ENCODE measurements at places on chromosomes 4 and X. TPM values are rescaled to one million over a fixed set of nuclear protein-coding genes. Genes with fewer than 3 reads are reported as not detected.

DNA sequence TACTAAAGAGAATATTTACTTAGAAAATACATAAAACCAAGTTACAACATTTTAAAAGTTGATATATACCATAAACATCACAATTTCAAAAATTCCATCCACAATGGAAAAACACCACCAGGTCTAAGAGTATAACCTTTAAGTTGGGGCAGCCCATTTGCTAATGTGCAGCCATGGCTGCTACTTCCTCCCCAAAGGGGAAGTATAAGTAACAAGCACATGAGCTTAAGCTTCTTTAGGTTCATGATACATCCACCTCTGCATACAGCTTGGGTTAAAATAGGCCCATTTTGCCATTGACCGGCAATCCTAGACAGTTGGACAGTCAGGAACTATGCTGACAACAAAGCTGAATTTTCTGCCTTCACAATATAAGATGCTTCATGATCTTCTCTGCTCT lies 16.6 kb upstream of the GASK1B start:
- no peak overlapping the region for H3K4me3 ChIP-seq
- DNase-seq: no peak
- H3K27me3 ChIP-seq: no peaks in the 10 kb centered on the region
- H3K4me1 ChIP-seq: no peaks in the 10 kb centered on the region
- no peaks in the 10 kb centered on the region for H3K36me3 ChIP-seq
- no peak overlapping the region for H3K27ac ChIP-seq

- no peak overlapping the region for H3K4me3 ChIP-seq
- no peaks in the 10 kb centered on the region for H3K4me1 ChIP-seq
- no peaks in the 10 kb centered on the region for H3K27me3 ChIP-seq
Observed at GRCh38 chr4:74387790-74388189, 22.8 kb downstream of the EREG start.

DNA sequence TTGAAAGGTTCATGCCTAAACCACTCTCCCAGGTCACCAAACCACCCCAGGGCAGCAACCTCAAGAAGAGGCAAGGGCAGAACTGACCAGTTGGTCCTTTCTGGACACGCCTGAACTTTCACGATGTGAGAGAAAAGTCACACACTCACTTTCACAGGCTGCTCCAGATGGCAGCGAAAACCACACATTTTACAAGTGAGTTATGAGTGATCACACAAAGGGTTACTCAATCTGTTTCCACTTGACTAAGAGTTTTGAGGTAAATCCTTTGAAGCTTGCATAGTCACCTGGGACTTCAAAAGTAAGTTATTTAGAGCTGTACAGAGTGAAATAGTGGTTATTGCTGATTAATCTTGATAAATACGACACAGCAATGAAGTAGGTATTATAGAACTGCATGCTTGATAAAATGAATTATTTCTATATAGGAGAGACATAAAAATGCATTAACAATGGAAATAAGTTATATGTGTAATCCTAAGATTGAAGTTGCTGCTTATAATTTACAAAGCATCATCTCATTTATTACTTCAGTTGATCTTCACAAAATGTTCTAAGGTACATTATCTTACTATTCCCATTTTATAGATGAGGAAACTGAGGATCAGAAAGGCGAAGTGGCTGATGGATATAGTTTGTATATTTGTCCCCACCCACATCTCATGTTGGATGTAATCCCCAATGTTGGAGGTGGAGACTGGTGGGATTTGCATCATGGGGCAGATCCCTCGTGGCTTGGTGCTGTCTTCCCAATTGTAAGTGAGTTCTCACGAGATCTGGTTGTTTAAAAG lies 103.0 kb upstream of the KLF3 start:
- no peak overlapping the region for H3K4me3 ChIP-seq
- no peaks in the 10 kb centered on the region for H3K36me3 ChIP-seq
- no peak for DNase-seq
- H3K4me1 ChIP-seq: peaks cover 9% of the 10 kb centered on the region

- DNase-seq: no peak
- H3K4me3 ChIP-seq: no peak overlapping the region
- no peaks in the 10 kb centered on the region for H3K36me3 ChIP-seq
Observed at GRCh38 chrX:70754169-70754848, 154.2 kb downstream of the TEX11 start.

GRCh38 chr4:138114434-138114833 lies 127.7 kb downstream of the SLC7A11 start:
- H3K36me3 ChIP-seq: no peaks in the 10 kb centered on the region
- H3K4me3 ChIP-seq: no peak overlapping the region
- DNase-seq: peak; percentile 31
- H3K27me3 ChIP-seq: no peaks in the 10 kb centered on the region
- no peak overlapping the region for H3K27ac ChIP-seq

DNA sequence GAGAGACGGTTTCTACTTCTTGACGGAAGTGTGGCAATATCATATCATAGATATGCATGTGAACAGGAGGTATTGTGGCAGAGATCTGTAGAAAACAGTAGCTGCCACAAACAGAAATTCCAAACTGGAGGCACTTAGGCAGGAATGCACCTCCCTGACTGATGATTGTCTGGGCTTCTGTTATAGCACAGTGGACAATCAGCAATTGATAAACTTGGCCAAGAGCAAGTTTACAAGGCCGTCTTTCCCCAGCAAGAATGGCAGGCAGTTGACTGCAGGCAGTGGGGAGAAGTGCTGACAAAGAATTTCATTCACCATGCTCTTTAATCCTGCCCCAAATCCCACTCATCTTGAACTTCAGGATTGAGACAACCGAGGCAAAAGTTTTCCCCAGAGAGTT lies 114.4 kb upstream of the STOX2 start:
- peaks cover 4% of the 10 kb centered on the region for H3K27me3 ChIP-seq
- H3K4me1 ChIP-seq: peaks cover 2% of the 10 kb centered on the region
- H3K36me3 ChIP-seq: no peaks in the 10 kb centered on the region
- H3K27ac ChIP-seq: no peak overlapping the region
- H3K4me3 ChIP-seq: no peak overlapping the region
- DNase-seq: no peak

GRCh38 chr4:4344915-4345527 lies 41.9 kb upstream of the NSG1 start:
- H3K4me1 ChIP-seq: no peaks in the 10 kb centered on the region
- no peak overlapping the region for H3K4me3 ChIP-seq

- DNase-seq: no peak
- no peak overlapping the region for H3K27ac ChIP-seq
- H3K27me3 ChIP-seq: no peaks in the 10 kb centered on the region
- no peak overlapping the region for H3K4me3 ChIP-seq
- no peaks in the 10 kb centered on the region for H3K4me1 ChIP-seq
- no peaks in the 10 kb centered on the region for H3K36me3 ChIP-seq
Observed at GRCh38 chr4:100486496-100486895, 31.3 kb downstream of the EMCN start.

DNA sequence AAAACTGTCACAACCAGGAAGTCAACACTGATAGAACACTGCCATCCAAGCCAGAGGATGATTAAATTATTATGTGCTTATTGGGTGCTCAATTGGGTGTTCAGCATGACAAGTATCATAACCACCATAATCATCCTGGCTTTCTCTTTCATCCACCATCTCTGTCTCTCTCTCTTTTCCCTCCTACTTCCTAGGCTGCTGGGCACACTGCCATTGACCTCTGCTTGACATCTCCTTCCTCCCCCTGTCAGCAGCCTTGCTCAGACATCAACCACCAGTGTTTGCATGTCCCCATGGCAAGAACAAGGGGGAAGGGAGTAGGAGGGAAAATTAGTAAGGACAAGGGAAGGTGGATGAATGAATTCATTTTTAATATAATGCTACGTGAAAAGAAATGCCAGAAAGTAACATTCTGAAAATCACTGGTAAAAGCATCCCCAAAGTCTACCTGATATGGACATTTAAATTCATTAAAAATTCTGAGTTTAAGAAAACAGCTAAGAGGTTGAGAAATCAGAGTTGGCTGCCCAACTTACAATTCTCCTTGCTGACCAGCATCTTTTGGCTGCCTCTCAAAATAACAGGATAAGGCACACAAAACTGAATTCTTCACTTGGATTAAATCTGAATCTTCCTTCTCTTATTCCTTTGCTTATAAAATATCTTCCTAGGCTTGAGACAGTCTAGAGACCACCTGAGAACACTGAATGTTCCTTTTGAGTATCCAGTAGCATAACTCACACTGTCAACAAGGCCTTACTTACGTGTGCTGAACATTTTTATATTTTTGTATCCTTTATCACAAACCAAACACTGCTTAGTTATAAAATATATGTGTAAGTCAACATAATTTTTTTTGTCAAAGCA lies 48.5 kb downstream of the SNCA start:
- no peaks in the 10 kb centered on the region for H3K36me3 ChIP-seq
- H3K4me1 ChIP-seq: peaks cover 24% of the 10 kb centered on the region
- DNase-seq: peak; percentile 99
- no peaks in the 10 kb centered on the region for H3K27me3 ChIP-seq
- H3K4me3 ChIP-seq: no peak overlapping the region
- no peak overlapping the region for H3K27ac ChIP-seq

- peak overlapping the region; percentile 79 for H3K4me3 ChIP-seq
- H3K4me1 ChIP-seq: peaks cover 24% of the 10 kb centered on the region
- no peaks in the 10 kb centered on the region for H3K27me3 ChIP-seq
- peak; percentile 71 for DNase-seq
- H3K36me3 ChIP-seq: no peaks in the 10 kb centered on the region
Observed at GRCh38 chrX:44871931-44872820, 812 bp upstream of the KDM6A start.

- H3K27ac ChIP-seq: no peak overlapping the region
- H3K4me1 ChIP-seq: no peaks in the 10 kb centered on the region
- DNase-seq: no peak
- no peaks in the 10 kb centered on the region for H3K36me3 ChIP-seq
Observed at GRCh38 chr4:117481742-117482141, 396.4 kb upstream of the TRAM1L1 start.

DNA sequence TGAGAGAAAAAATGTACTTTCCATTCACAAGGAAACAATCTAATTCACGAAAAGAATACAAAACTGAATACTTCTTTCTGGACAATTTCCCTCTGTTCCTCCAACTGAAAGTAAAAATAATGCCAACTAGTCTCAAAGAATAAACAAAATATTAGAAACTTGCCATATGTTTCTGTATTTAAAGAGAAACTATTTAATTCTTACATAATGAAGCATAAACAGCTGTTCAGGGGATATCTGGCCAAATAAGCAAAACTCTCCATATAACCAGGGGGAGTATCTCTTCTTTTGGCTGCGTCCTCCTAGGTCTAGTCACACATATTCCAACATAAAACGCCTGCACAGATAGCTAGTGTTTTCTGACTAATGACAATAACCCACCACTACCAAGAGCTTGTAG lies 805 bp downstream of the GATB start:
- no peak for DNase-seq
- H3K4me3 ChIP-seq: peak overlapping the region; percentile 80
- H3K27ac ChIP-seq: no peak overlapping the region
- H3K36me3 ChIP-seq: no peaks in the 10 kb centered on the region
- H3K27me3 ChIP-seq: no peaks in the 10 kb centered on the region

- no peak overlapping the region for H3K27ac ChIP-seq
- no peak for DNase-seq
- no peaks in the 10 kb centered on the region for H3K4me1 ChIP-seq
- H3K27me3 ChIP-seq: no peaks in the 10 kb centered on the region
Observed at GRCh38 chr4:76420188-76420761, 666 bp downstream of the CCDC158 start.

GRCh38 chr4:142874684-142875083 lies 28.6 kb upstream of the INPP4B start:
- no peak overlapping the region for H3K4me3 ChIP-seq
- no peaks in the 10 kb centered on the region for H3K36me3 ChIP-seq
- no peak for DNase-seq
- H3K27me3 ChIP-seq: no peaks in the 10 kb centered on the region

- H3K27ac ChIP-seq: no peak overlapping the region
- no peak for DNase-seq
- no peak overlapping the region for H3K4me3 ChIP-seq
- no peaks in the 10 kb centered on the region for H3K27me3 ChIP-seq
Observed at GRCh38 chr4:186167605-186168004, 23.8 kb upstream of the CYP4V2 start.

GRCh38 chrX:101759000-101759399 lies 99.3 kb upstream of the ARMCX2 start:
- no peaks in the 10 kb centered on the region for H3K36me3 ChIP-seq
- peak; percentile 76 for DNase-seq
- no peaks in the 10 kb centered on the region for H3K4me1 ChIP-seq
- H3K27ac ChIP-seq: no peak overlapping the region
- H3K4me3 ChIP-seq: no peak overlapping the region

- H3K4me3 ChIP-seq: no peak overlapping the region
- peaks cover 19% of the 10 kb centered on the region for H3K4me1 ChIP-seq
- no peak for DNase-seq
- H3K27me3 ChIP-seq: no peaks in the 10 kb centered on the region
- no peaks in the 10 kb centered on the region for H3K36me3 ChIP-seq
Observed at GRCh38 chr4:159298502-159298901, 195.6 kb downstream of the RAPGEF2 start.

DNA sequence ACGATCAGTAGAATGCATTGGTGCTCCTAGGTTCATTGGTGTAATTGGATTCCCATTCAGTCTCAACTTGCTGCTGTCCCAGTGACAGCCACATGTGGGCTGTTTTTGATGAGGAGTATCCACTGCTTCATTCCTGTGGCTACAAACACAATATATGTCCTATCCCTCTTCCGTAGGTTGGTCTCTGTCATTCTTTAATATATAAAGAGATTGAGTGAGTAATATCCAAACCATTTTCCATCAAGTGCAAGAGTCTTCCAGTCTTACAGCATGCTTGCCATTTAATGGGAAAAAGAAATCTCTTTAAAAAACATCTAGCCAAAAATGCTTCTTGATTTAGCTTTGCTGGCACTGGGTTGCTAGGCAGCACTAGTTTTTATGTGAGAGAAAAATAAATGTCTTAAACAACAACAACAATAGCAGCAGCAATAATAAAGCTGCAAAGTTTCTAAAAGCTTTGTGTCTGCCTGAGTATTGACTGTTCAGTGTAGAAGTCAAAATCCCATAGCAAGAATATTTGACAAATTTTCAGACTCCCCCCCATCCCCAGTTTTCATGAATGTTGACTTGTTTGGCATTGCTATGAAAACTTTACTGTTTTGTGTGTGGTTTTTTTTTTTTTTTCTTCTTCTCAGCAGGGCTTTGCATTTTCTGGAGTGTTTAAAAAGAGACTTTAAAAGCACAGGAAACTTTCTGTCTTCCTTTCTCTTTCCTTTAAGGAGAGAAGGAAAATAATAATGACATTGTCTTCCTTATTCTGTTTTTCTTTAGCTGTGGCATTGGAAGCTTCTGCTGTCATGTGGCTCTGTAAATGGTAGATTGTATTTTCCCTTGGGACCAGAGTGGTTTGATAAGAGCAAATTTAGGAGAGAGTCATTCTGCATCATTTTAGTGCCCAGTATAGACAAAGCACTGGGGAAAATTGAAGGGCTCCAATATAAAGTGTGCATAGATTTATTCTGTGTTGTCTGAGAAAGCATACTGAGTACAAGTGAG lies 244.3 kb downstream of the ARHGAP10 start:
- H3K27me3 ChIP-seq: no peaks in the 10 kb centered on the region
- DNase-seq: no peak
- H3K27ac ChIP-seq: no peak overlapping the region
- no peak overlapping the region for H3K4me3 ChIP-seq

GRCh38 chr4:173169428-173170181 lies 994 bp downstream of the GALNT7 start:
- H3K27ac ChIP-seq: peak overlapping the region; percentile 47
- peaks cover 2% of the 10 kb centered on the region for H3K4me1 ChIP-seq
- H3K36me3 ChIP-seq: no peaks in the 10 kb centered on the region
- H3K4me3 ChIP-seq: peak overlapping the region; percentile 82

The TLR3 gene
- 15.1 TPM for total RNA-seq

The FGFBP2 gene
- total RNA-seq: 1.6 TPM

The PPEF1 gene
- 0.26 TPM for total RNA-seq

The NEXMIF gene
- total RNA-seq: 1.2 TPM

The ART3 gene
- total RNA-seq: 0.71 TPM

The SLC25A6 gene
- total RNA-seq: 168 TPM

The IL3RA gene
- 19.2 TPM for total RNA-seq

The MTNR1A gene
- total RNA-seq: not detected

The BST1 gene
- 12.8 TPM for total RNA-seq

The CYBB gene
- 48.7 TPM for total RNA-seq
